ENCODE measurements at places on chromosomes 5 and 9.

- no peak for DNase-seq
Observed at GRCh38 chr5:177475563-177476427, 2.4 kb upstream of the DBN1 start.

DNA sequence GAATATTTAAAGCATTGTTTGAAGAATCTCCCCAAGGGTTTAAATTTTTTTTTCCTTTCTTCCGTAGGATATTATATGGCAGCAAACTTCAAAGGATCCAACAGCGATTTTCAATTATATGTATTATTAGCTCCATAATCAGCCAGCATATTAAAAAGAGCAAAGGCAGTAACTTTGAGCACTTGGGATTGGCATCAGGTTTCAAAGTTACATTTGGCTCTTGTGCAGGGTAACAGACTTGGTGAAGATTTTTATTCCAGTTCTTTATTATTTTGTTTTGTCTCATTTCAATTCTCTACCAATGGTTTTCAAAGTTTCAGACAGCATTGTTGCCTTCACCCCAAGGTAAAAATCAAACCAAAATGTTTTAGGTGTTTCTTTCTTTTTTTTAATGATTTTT lies 116.7 kb upstream of the ZNF366 start:
- DNase-seq: no peak

DNA sequence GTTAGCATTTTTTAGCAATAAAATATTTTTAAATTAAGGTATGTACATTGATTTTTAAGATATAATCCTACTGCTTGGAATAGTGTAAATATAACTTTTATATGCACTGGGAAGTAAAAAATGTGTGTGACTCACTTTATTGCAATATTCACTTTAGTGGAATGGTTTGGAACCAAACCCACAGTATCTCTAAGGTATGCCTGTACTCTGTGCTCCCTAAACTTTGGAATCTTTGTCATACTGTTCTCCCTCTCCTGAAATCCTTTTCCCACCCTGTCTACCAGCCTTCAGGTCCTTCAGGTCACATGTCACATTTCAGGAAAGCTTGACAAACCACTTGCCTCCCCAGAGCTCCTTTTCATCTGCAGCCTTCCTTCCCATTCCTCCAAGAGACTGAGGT lies 308.7 kb downstream of the SPOCK1 start:
- no peak for DNase-seq

DNA sequence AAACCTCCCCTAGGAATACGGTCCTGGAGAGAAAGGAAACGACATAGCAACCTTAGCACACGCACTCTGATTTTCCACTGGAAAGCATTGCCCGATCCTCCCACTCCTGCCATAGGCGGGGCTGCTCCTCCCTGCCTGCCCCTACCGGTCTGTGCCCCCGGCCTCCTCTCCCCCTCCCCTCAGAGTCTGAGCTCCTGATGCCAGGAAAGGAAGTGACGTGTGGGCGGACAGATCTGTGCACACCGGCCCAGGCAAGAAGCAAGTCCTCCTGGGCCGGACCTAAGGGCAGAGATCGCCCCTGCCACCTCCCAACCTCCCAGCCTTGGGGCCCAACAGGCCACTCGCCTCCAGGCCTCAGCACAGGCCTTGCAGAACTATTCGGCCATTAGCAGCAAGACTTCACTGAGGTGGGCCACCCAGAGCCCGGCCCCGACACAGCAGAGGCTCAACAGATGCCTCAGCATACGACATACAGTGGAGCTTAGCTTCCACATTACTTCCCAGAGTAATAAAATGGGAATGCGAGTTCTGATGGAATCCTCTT lies 7.2 kb downstream of the NINJ1 start:
- peak; percentile 86 for DNase-seq

DNA sequence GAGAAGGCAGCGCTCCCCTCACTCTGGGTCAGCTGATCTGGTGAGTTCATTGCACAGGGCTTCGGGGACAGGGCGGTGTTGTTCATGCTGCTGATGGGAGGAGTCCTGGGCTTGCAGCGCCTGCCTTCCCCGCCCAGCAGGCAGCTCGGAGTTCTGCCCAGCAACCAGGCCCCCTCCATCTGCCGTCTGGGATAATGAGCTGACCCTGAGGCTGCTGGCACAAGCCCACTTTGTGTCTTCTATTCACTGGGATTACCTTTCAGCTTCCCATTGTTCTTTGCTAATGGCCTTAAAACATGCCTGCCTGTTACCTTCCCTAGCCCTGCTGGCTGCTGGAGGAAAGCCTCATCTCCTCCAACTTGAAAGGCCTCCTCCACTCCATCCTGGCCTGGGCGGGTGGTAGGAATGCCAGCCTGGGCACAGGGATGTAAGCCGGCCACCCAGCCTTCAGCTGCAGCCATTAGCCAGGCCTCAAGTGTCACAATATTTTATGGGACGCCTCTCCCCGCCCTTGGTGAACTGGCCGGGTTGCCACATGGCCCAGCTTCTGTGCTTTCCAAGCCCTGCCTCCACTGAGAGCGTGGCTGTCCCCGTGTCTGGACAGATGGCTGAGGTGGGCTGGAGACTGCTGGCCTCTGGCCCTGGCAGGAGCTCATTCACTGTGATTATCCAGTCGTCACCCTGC lies 70.4 kb downstream of the GADD45G start:
- DNase-seq: no peak

DNA sequence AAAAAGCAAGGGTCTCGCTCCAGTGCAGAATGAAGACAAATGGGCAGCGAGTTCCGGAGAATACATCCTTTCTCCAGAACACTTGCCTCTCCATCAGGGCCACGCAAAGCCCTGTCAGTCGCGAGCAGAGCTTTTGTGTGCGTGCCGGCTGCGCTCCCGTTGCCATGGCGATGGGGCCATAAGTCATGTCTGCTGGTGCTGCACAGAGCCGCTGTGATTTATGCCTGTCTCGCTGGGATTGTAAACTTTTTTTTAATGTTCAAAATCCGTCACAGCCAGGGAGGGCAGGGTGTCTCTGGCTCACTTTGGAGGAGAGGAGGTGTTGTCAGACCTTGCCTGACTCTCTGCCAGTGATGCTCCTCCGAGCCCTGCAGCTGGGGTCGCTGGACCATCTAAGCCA lies 272.7 kb downstream of the TRIM32 start:
- no peak for DNase-seq

DNA sequence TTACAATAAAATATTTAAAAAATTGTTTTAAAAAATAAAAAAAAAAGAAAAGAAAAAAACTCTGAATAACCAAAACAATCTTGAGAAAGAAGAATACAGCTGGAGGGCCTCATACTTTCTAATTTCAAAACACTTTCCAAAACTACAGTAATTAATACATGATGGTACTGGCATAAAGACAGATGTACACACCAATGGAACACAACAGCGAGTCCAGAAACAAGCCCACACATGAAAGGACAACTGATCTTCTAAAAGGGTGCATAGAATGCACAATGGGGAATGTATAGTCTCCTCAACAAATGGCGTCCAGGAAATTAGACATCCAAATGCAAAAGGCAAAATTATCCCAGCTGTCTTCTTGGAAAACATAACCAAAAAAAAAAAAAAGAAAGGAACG lies 99.6 kb downstream of the LURAP1L start:
- DNase-seq: no peak

DNA sequence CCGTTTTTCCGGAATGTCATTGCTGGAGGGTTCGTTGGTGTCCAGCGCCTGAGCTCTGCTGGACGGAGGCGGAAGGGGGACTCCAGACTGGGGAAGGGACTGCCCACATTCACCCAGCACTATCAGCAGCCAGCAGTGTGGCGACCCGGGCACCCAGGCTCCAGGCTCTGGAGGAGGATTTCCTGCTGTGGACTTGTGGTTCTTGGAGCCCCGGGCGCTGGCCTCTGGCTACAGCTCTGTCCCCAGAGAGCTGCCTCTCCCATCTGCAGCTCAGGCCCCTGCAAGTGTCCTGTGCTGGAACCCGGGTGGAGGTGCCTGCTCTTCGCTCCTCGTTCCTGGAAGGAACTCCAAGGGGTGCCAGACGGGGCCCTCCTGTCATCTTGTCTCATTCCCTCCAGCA lies 152.6 kb downstream of the RGS3 start:
- peak; percentile 66 for DNase-seq

GRCh38 chr9:104896131-104896530 lies 31.8 kb downstream of the ABCA1 start:
- no peak for DNase-seq

GRCh38 chr9:37414503-37414943 lies 8.0 kb upstream of the GRHPR start:
- peak; percentile 71 for DNase-seq

GRCh38 chr9:128008171-128008570 lies 27.4 kb upstream of the EEIG1 start:
- DNase-seq: no peak

GRCh38 chr5:116157902-116158301 lies 73.1 kb downstream of the COMMD10 start:
- DNase-seq: no peak

DNA sequence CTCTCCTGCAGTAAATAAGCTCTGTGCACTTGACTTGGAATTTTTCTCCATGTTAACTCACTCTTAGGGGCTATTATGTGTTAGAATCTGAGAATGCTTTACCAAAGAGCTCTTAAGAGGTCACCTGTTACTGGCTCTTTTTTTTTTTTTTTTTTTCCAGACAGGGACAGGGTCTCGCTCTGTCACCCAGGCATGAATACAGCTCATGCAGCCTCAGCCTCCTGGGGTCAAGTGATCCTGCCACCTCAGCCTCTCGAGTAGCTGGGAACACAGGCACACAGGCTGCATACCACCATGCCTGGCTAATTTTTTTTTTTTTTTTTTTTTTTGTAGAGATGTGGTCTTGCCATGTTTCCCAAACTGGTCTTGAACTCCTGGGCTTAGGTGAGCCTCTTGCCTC lies 22.1 kb downstream of the HMGXB3 start:
- no peak for DNase-seq

GRCh38 chr5:99315413-99316183 lies 386.8 kb upstream of the CHD1 start:
- no peak for DNase-seq

DNA sequence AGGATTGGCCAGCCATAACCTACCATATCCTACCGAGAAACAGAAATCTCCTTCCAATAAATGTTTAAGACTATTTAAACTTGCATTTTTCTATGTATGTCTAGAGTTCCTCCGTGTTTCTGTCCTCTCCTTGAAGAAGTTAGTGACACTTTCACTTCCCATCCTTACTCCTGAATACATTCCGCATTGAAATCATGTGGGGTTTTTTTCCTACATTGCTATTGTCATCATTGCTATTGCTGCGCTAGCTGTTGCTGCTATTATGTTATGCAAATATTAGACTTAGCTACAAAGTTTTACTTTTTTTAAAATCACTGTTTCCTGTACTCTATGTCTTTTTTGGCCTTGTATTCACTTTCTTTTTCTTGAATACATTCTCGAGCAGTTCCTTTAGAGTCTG lies 83.3 kb upstream of the NEK6 start:
- DNase-seq: no peak

DNA sequence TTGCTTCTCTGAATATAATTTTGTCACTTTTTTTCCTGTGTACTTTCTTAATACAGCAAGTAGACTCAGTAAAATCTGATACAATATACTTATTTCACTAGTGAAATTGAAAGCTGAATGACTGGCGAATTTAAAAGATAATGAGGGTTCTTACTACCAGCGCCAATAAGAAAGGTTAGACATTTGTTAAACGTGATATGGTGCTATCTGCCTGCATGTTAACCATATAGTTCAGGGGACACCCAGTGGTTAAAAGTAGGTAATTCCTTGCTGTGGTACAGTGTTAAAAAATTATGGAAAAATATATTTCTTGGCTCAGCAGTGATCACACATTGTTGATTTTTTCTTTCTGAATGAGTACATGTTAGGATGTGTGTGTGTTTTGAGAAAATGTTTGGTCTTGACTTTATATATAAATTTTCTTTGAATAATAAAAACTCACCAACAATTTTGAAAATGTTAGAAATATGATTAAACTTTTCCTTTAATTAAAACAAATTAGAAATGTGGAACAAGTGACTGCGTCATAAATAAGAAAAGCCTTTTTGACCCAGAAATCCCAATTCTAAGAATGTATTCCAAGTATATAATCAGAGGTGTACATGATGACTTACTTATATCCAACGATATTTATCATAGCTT lies 25.8 kb downstream of the CAST start:
- DNase-seq: no peak

GRCh38 chr9:113056191-113057106 lies at the start of gene ZFP37:
TSS of gene ZFP37 (minus strand) at chr9:113056724. CDS start at chr9:113056688, 36 bp downstream.
- peak; percentile 93 for DNase-seq

DNA sequence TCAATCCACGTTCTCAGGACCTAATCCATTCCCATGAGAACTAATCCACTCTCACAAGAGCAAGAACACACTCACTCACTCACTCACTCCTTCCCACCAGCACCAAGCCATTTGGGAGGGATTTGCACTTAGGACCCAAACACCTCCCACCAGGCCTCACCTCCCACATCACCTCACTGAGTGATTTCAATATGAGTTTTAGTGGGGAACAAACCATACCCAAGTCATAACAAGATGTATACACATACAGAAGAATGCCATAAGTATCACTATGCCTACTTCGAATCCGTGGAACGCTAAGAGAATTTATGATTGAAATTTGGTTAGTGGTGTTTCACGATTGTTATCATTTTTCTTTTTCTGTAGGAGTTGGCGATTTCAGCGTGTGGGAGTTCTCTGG lies 29.3 kb upstream of the CTSL start:
- DNase-seq: no peak

DNA sequence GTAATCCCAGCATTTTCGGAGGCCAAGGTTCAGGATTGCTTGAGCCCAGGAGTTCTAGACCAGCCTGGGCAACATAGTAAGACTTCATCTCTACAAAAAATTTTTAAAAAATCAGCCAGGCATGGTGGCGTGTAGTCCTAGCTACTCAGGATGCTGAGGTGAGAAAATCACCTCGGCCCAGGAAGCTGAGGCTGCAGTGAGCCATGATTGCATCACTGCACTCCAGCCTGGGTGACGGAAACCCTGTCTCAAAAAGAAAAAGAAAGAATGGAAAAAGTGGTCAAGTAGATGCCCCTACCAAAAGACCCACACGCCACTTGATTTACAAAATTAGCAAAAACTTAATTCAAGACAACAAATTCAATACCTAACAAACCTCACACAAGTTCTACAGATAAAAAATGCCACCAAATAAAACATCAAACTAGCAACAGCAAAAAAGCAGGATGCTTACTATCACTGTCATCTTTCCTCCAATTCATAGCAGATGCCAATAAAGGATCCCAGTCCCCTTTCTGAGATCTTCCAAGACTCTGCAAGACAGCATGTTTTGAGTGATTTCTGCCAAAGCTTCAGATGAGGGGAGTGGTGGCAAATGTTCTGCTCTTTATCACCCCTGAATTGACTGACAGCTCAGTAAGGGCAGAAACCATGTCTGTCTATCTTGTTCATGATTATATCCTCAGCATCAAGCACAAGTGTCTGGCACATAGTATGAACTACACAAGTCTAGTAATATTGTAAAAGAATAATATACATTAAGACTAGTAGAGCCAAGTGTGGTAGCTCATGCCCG lies 34.2 kb upstream of the TESK1 start:
- DNase-seq: no peak

Measured in spleen (tissue), 13 donors.